ENCODE measurements at places on chromosomes 2 and 18. TPM values are rescaled to one million over a fixed set of nuclear protein-coding genes. Genes with fewer than 3 reads are reported as not detected.
A peak's percentile ranks its signal among the peaks of the same experiment; 100 is the strongest.

- no peak for DNase-seq
Measured at GRCh38 chr2:108629417-108629816, 89.9 kb upstream of the RANBP2 start.

- no peak for DNase-seq
Measured at GRCh38 chr2:146438246-146438645, 1406.6 kb upstream of the ACVR2A start.

- DNase-seq, result no peak
Measured at GRCh38 chr2:38095996-38096861, 20.3 kb upstream of the CYP1B1 start.

GRCh38 chr18:2846636-2847316 is at the start of gene EMILIN2:
TSS of gene EMILIN2 (plus strand) at chr18:2847006. CDS start at chr18:2847189, 183 bp downstream.
- peak; percentile 62 for DNase-seq

DNA sequence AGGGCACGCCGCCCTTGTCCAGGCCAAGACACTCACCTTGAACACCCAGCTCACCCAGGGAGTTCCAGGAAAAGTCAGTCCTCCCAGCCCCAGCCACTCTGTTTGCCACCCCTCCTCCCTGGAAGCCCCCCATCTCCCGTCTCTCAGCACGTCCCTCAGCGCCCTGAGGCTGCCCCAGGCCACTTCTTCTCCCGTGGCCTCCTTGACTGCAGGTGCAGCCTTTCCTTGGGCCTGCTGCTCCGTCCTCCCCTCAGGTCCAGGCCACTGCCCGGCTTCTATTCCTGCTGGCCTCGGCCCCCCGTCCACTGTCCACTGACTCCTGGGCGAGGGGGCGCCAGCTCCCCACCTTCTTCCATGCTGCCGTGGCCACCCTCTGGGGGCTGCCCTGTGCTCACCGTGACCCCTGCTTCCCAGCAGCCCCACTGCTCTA is 239.1 kb downstream of the HDAC4 start:
- DNase-seq, result peak; percentile 23

- no peak for DNase-seq
Measured at GRCh38 chr2:151560289-151560688, 150.6 kb downstream of the RIF1 start.

GRCh38 chr2:126949775-126950174 is 51.1 kb downstream of the TEX51 start:
- no peak for DNase-seq

DNA sequence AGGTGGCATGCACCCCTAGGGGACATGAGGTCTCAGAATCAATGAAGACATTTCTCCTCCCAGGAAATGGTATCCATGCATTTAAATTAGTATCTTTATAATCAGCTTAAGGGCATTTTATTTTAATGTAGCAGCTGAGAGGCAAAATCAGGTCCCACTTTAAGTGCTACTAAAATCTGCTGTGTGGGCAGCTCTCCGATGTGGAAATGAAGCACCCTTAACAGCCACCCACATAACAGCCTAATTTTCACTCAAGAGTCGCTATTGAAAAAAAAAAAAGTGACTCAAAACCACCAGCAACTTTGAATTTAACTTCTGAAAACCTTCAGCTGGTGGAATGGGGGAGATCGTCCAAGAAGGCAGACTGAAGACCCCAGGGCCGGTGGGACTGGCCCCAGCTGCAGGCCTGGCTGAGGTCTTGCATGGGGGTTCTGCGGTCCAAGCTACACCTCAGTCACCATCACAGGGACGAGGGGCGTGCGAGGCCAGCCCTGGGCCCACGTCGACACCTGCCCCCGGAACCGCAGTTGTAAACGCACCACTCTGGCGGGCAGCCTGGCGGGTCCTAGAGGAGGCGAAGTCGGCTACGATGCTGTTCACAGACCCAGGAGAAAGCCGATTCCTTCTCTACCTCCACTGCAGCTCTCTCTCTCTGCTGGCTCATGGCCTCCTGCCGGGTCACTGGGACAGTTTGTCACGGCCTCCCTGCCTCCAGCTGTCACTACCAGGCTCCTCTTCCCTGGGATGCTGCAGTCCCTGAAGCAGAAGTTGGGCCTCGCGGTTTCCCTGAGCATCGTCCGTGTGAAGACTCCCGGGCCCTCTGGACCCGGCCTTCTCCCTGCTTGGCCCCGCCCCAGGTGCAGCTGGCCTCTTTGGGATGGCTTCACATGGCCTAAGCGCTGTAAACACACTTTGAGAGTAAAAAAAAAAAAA is 111.9 kb downstream of the KCNF1 start:
- no peak for DNase-seq

DNA sequence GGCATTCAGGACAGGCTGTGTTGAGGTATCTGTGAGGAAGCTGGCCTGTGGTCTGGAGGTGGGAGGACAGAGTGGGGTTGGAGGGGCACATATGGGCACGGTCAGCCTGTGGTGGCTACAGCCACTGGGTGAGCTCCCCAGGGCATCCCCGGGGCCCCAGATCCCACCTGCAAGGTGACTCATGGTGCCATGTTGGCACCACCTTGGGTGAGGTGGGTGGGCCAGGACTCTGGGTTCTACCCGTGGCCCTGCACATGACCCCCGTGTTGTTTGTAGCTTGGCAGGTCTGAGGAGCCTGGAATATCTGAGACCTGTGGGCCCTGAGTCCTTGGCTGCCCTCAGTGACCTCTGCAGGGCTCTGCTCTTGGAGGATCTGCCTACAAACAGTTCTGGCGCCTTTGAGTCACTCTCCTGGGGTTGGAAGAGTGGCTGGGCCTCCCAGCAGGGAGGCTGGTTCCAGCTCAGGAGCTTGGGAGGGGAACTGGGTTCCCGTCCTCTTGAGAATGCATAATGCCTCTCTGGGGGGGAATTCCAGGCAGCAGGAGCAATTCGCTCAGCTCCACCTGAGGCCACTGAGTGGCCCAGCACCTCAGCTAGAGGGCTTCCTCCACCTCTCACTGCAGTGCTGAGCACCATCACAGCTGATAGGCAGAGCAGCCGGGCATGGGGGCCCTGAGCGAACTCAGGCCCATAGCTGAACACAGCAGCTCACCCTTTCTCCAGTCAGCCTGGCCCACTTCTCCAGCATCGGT is 105.1 kb downstream of the DYSF start:
- no peak for DNase-seq

DNA sequence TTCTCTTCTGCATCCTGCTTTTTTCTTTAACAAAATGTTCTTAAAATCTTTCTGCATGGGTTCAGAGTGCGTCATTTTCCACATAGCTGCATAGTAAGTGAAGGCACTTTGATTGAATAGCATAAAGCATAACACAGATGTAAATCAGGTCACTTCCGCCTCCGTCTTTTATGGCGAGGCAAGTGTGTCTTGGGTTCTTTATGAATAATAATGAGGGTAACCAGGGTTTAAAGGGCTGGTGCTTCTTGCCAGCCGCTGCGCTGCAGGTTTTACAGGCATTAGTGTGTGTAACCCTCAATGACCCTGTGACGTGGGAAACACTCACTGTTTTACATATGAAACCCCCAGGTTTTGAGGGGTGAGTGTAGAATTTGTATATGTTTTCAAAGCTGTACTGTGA is 164.2 kb downstream of the MYT1L start:
- no peak for DNase-seq

Gene TGFA
- total RNA-seq, result 24.7 TPM

Gene NMUR1
- 1.2 TPM for total RNA-seq

Gene G6PC2
- not detected for total RNA-seq

Gene VSNL1
- 2.1 TPM for total RNA-seq
